Cerebellar nuclear complex (tissue), 1 donor: ENCODE measurements at places on chromosomes 2 and 18.
A peak's percentile ranks its signal among the peaks of the same experiment; 100 is the strongest.

- no peak for DNase-seq
Observed at GRCh38 chr18:10111944-10112343, 198.1 kb downstream of the VAPA start.

DNA sequence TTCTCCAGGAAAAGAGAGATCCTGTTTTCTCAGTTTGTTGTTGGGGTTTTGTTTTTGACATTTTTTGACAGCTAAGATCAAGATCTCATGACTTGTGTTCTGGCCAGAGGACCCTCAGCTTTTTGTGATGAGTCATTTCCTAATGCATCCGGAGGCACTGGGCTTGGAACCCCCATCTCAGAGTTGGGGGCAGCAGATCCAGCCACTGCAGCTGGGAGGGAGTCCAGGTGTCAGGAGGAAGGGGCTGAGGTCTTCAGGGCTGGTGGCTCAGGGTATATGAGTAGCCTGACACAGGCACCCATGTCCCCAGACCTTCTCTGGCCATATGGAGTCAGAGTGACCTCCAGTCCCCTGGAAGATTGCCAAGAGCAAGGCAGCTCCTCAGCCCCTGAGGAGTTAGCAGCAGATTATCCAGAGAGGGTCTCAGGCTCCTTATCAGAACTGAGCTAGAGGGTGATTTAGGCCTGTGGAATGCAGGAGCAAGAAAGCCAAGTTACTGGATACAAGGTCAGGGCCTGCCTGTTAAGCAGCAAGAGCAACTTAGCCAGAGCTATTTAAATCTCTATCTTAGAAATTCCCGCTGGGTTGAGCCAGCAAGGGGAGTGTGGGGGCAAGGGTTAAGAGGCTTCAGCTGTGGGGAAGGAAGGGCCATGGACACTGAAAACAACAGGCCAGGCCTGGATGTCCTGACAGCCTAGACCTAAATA lies 62.4 kb downstream of the TANC1 start:
- no peak for DNase-seq

GRCh38 chr2:240142256-240142775 lies 1.9 kb upstream of the OTOS start:
- no peak for DNase-seq

- no peak for DNase-seq
Observed at GRCh38 chr2:153819501-153819900, 52.2 kb upstream of the GALNT13 start.

DNA sequence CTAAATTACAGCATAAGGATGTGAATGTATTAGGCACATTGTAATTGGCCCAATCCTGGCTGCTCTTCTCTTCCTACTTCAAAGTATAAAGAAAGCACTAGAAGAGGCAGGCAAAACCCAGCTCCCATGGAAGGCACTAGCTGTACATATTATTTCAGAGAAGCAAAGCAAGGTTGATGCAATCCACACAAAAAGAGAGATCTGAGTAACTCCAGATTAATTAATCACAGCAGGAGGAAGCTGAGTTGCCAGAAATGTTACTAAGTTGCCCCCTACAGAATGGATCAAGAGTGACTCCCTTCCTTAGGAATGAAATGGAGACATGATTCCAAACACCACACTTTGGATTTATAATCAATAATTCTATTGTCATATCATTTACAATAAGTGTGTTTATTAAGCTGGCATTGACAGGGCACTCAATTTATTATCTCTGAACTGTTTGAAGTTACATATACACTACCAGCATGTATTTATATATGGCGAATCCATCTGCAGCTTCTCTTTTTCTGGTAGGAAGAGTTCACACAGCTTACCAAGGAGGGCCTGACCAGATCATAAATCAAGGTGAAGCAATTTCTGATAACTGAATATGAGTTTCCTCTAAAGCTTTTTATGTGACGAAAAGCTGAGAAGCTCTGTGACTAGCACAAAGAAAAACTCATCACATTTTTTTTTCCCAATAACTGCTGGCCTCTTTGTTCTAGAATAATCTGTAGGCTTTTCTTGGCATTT lies 393.1 kb upstream of the LYPD1 start:
- no peak for DNase-seq

- DNase-seq: no peak
Observed at GRCh38 chr18:67770520-67770919, 254.0 kb upstream of the DSEL start.

DNA sequence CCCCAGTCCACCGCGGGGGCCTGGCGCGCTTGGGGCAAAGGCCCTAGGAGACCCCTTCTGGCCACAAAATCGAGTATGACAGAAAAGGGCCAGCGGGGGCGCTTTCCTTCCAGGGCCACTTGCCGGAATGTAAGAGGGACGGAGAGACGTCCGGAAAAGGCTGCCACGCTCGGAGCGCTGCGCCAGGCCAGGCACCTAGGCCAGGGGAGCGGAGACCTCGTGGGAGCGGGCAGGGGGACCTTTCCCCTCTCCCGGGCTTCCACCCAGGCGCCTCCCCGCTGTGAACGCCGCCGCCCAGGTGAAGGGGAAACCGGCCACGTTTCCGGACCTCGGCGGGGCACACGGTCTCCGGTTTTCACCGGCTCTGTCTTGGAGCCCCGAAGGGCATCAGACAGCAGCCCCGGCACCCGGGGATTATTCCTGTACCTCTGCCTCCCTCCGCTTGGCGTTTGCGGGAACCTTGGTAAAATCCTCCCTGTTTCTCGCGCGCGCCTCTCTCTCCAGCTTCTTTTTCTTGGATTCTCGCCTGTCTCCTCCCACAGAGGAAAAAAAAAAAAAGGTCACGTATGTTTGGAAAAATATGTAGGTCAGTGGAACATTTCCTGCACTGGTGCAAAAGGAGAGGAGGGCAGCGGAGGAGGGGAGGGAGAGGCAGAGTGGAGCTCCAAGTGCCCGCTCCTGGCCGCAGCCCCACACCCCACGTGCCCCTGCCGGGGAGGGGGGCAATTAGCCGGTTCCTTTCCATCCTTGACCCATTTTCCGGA lies 1.2 kb upstream of the NPAS2 start:
- no peak for DNase-seq

DNA sequence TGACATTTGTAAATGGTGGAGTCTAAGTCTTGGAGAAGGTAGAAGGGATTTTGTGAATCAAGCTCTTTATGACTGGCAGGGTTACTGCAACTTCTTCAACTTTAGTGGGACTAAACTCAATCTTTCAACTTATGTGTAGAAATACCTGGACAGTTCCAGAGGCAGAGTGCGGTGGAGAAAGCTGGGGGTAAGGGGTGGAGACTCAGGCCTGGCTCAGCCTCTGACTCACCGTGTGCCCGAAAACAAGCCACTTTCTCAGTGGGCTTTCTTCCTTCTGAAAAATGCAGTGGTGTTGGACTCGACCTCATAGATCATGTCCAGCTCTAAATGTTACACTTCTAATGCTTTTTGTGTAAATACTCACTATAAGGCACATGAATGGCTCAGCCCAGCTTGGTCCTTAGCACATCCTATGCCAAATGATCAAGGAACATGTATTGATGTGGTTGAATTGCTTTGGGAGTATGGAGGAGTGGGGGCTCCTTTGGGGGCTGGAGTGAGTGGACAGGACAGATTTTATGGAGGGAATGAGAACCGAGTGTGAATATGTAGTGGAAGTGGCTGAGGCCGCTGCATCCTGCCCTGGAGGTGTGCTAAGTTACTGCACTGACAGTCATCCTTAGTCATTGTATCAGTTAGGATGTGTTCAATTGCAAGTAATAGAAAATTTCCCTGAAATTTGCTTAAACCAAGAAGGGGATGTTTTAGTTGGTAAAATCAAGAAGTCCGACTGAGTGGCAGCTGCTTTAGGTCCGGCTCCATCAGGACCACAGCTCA lies 32.2 kb upstream of the IGFBP5 start:
- no peak for DNase-seq

DNA sequence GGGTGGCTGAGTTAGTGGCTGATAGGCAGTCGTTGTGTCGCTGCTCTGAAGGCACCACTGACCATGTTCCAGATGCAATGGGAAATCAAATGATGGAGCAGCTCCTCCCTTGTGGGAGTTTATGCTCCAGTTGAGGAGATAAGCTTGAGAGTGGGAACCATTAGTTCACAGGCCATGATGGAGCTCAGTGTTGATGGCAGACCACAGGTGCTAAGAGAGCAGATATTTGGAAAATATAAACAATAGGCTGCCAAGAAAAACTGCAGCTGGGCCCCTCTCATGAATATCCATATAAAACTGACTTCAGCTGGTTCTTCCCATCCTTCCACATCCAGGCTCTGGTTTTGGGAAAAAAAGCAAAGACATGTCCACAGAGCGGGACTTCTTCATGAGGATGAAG lies 63.1 kb downstream of the EPAS1 start:
- no peak for DNase-seq

DNA sequence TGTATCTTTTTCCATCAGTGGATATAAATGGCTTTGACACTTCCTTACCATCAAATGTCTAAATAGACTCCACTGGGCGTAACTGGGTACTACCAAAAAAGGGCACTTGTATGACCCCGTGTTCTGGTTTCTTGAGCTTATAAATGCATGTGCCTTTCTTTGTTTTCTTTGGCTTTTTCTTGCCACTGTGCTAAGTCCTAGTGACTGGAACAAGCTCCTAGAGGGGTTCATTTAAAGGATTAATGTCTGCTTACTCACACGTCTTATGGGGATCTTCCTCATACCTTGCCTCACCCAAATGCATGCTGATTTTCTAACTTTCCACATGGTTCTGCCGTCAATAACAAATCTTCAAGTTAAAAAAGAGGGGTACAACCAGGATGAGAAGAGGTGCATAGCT lies 19.8 kb upstream of the ZNF532 start:
- no peak for DNase-seq

DNA sequence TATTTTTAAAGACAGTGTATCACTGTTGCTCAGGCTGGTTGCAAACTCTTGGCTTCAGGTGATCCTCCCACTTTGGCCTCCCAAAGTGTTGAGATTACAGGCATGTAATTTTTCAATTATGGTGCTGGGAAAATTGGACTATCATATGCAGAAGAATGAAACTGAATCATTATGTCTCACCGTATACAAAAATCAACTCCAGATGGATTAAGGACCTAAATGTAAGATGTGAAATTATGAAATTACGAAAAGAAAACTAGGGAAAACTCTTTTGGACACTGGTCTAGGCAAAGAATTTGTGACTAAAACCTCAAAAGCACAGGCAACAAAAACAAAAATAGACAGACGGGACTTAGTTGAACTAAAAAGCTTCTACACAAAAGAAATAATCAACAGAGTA lies 31.2 kb downstream of the MAP3K2 start:
- no peak for DNase-seq

DNA sequence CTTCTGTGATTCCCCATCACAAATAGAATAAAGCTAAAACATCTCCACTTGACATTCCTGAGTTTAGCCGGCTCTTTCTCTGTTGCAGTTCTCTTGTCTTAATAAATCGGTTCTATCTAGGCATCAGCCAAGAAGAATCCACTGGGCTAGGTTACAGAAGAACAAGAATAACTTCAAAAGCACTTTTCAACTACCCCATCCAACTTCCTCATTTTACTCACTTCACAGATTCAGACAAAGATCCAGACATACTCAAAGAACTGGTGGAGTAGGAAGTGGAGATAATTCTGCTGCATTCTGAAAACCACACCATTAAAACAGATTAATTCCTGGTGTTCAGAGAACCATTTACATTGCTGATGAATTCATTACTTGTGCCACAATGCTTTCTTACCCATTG lies 9.6 kb upstream of the ALPK2 start:
- DNase-seq: no peak

- DNase-seq: no peak
Observed at GRCh38 chr2:138298120-138298814, 203.3 kb upstream of the SPOPL start.

GRCh38 chr2:85354286-85355072 lies at the start of the genes ELMOD3 and RETSAT:
TSS of gene ELMOD3 (plus strand) at chr2:85354769. CDS start at chr2:85357199, 2,430 bp downstream.
TSS of gene RETSAT (minus strand) at chr2:85354528. CDS start at chr2:85354507, 21 bp downstream.
- peak; percentile 37 for DNase-seq

GRCh38 chr18:49524951-49525350 lies 36.9 kb upstream of the LIPG start:
- DNase-seq: no peak

DNA sequence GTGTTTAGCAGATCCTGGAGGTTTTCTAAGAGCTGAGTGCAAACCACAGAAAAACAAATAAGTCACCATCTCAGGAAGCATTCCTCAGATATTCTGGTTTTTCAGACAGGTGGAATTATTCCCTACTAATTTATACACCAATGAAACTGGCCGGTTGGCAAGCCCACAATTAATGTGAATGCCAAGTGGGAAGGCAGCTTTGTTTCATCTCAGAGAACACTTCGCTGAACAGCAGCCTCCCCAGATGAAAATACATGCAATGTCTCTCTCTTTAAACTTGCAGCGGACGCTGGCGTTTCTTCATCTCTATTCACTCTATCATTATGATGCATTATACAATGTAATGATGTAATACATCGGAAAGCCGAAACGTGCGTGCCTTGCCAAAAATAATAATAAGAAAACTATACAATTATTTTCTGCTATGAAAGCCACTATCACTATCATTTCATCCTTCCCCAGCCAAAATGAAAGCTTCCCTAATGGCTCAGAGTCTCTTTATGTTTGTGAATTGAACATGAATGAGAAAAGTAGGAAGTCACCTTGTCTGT lies 649.4 kb downstream of the BCL11A start:
- DNase-seq: no peak

DNA sequence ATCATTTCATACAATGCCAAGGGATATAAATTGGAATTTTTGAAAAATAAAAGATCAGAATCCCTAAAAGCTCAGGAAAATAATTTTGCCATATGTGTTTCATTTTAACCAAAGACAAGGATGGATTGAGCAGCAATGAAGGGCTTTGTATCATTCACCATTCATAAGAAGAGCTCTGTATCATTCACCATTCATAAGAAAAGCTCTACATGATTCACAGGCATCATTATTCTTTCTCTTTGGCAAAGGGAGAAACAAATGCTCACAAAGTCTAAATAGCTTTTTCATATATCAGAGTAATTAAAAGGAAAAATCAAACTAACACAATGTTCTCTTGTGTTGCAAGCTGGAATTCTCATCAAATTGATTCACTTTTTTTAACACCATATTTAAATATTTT lies 169.1 kb upstream of the MC4R start:
- no peak for DNase-seq

DNA sequence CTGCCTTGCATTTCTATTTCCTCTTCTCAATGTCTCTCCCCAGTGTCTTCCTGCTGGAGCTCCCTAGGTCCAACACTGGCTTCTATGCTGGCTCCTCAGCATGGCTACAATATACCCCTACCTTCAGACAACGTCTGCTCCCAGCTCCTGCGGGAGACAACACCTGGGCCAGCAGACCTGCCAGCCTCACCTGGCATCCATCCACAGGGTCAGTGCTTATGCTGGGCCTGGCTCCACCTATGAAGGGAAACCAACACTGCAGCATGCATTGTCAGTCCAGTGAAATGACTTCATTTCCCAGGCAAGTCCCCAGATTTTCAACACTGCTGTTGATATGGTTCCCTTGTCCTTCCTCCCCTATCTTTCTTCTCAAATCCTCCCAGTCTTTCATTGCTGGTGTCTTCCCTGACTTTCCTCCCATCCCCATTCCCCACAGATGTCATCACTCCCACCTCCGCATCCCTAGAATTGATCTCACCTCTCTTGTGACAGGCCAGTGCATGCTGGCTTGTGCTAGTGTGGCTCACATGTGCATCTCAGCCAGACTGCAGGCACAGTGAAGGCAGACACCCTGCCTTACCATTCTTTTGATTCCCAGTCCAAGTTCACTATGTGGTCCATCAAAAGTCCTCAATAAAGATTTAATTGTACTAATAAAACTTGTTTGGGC lies 98.0 kb downstream of the MYO5B start:
- no peak for DNase-seq
